ENCODE measurements at places on chromosomes 1 and 21.
A peak's percentile ranks its signal among the peaks of the same experiment; 100 is the strongest.

DNA sequence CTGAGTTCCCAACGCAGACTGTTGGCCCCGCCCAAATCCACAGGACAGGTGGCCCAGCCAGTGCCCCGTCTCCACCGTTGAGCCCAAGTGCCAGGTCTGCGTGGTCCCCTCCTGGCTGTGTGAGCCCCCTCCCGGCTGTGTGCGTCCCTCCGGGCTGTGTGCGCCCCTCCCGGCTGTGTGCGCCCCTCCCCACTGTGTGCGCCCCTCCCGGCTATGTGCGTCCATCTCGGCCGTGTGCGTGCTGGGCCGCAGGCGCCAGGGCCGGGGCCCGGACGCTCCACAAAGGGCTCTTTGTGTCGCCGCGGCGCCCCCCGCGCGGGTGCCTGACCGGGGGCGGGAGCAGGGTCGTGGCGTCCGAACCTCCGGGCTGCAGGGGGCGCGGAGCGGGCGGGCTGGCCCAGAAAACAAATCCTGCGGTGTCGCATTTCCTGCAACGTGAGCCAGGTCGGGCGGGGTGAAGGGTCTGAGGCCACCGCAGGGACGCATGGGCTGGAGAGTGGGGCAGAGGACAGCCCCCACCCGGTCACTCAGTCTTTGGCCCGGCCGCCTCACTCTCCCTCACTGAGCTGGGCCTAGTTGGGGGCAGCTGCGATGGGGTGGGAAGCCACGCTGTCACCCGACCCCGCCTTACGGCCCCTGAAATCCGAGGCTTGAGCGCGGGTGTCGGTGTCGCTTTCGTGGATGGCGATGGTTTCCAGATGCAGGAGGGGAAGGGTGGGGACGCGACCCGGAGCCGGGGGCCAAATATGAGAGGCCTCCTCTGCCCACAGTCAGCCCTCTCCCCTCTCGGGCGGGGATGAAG is 18.8 kb downstream of the TNFRSF25 start:
- no peak for DNase-seq

DNA sequence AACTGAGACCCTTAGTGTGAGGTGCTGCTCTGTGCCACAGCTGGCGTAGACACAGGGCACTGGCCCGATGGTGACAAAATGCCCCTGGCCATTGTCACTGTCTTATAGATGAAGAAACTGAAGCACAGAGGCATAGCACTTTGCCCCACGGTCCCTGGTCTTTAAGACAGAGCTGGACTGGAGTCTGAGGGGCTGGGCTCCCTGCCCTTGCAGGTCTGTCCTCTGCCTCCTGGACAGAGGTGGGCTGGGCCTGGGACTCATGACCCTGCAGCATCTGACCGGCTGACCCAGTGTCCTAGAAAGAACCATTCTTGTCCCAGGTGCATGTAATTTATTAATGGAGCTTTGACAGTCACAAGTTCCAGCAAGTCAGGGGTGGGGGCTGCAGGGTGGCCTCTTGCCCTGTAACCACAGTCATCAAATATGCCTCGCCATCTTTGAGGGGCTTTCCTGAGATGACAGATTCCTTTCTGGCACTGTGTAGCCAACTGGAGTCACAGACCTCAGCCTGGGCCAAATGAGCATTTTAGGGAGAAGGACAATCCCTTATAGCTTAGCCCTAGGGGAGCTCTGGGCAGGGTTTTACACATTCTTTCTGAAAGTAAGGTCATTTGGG is 6.1 kb downstream of the SLFNL1 start:
- no peak for DNase-seq

GRCh38 chr1:110872366-110872744 is 593 bp upstream of the CD53 start:
- DNase-seq, result no peak

DNA sequence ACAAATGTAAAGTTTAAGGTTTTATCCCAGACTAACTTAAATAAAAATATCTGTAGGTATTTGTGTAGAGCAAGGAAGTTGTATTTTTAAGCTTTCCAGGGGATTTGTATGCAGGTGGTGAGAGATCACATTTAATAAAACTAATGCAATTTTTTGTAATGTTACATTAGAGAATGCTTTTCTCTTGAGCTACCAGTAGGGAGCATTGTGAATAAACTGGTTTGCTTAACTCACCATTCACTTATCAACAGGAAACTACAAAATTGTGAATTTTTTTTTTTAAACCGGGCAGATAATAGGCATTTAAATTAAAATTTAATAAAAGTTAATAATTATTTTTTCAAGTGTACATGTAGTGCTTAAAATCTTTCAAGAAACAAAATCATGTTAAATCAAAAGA is 78.6 kb downstream of the IVNS1ABP start:
- peak; percentile 47 for DNase-seq

GRCh38 chr1:42913426-42914091 is 45.1 kb downstream of the SLC2A1 start:
- peak; percentile 82 for DNase-seq

DNA sequence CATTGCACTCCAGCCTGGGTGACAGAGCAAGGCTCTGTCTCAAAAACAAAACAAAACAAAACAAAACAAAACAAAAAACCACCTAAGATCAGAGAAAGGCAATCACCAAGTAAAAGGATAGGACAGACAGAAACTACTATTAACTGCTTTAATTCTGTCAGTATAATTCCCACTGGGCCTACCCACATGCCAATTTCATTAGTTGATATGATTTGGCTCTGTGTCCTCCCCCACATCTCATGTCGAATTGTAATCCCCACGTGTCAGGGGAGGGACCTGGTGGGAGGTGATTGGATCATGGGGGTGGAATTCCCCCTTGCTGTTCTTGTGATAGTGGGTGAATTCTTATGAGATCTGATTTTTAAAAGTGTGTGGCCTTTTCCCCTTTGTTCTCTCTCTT is 27.2 kb upstream of the CAPZB start:
- DNase-seq, result peak; percentile 74

DNA sequence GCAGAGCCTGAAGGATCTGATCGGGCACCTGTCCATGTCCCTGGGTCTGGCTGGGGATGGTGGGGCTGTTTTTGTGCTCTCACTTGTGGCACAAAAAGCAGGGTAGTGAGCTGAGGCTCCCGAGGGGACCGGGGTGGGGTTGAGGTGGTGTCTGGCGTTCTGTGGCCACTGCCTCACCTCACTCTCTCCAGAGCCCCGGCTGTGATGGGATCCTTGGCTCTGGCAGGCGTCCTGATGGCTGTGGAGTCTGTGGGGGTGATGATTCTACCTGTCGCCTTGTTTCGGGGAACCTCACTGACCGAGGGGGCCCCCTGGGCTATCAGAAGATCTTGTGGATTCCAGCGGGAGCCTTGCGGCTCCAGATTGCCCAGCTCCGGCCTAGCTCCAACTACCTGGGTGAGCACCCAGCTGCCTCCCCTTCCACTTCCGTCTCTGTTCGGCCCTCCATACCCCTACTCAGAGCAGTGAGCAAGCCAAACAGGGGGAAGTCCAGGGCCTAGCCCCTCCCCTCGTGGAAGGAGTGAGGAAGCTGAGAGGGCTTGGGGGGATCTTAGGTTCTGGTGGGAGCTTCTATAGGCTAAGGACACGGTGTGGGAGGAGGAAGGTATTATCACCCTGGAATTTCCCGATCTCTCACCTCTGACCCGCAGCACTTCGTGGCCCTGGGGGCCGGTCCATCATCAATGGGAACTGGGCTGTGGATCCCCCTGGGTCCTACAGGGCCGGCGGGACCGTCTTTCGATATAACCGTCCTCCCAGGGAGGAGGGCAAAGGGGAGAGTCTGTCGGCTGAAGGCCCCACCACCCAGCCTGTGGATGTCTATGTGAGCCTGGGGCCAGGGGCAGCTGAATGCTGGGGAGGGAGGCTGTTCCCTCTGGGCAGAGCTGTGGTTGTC is 7.0 kb downstream of the ADAMTSL4 start:
- no peak for DNase-seq

GRCh38 chr1:113035086-113035485 is 37.9 kb upstream of the LRIG2 start:
- DNase-seq, result no peak

- no peak for DNase-seq
These were observed 30.7 kb upstream of the TARBP1 start for GRCh38 chr1:234509457-234510328.

DNA sequence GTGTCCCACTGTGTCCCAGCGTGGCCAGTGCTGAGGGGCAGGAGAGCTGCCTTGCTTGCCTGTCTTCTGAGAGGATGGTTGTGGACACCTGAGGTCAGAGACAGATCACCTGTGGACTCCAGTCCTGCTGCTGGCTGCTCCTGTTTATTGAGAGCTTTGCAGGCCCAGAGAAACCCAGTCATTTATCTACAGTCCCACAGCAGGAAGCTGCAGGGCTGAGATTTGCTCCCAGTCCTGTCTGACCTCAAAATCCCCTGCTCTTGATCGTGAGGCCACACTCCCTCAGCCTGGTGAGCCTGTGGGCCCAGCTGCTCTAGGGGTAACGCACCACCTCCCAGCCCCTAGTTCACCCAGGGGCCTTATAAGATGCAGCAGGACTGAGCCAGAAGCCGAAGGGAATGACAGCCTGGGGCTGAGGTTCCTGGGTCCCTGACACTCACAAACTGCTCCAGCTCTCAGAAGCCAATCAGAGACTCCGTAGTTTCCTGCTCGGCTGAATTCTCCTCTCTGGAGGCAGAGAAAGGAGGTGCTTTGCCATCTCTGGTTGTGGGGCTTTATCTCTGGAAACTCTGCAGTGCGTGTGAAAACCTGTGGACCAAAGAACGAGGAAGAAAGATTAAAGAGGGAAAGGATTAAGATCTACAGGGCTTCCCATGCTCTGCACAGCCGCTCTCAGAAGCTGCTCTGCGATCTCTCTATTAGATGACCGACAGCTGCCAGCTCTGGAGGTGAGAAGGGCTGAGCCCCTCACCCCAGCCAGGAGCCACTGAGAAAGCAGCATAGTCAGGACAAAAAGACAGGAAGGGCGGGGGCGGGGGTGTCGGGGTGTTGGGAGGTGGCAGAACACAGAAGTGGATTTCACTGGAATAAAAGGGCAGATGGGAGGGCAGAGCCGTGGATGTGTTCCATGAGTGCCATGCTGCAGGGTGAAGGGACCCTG is 39.1 kb downstream of the UBIAD1 start:
- no peak for DNase-seq

DNA sequence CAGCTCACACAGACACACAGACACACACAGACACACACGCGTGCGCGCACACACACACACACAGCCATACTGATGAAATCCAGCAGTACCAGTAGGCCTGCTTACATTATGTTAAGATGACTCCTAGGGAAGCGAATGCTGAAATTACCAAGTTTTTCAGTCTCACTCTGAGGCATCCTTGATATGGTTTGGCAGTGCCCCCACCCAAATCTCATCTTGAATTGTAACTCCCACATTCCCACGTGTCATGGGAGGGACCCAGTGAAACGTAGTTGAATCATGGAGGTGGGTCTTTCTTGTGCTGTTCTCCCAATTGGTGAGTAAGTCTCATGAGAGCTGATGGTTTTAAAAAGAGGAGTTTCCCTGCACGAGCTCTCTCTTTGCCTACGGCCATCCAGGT is 64.1 kb downstream of the TIAM1 start:
- DNase-seq, result peak; percentile 37

DNA sequence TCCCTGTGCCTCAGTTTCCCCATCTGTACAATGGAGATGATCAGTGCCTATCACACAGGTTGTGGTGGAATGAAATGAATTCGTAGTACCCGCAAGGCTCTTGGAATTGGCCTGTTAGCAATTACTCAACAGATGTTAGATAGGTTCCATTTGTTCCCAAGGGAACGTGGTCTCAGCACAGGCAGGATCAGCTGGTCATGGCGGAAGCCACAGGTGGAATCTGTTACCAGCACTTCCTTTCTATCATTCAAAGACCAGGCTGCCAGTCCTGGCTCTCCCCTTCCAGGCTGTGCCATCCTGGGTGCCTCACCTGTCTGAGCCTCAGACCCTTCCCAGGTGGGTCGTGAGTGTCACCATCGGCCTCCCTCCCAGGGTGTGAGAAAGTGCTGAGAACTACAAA is 61.5 kb downstream of the FBXO2 start:
- DNase-seq, result no peak

GRCh38 chr1:24955161-24955560 is 25.1 kb upstream of the RUNX3 start:
- DNase-seq, result peak; percentile 83

DNA sequence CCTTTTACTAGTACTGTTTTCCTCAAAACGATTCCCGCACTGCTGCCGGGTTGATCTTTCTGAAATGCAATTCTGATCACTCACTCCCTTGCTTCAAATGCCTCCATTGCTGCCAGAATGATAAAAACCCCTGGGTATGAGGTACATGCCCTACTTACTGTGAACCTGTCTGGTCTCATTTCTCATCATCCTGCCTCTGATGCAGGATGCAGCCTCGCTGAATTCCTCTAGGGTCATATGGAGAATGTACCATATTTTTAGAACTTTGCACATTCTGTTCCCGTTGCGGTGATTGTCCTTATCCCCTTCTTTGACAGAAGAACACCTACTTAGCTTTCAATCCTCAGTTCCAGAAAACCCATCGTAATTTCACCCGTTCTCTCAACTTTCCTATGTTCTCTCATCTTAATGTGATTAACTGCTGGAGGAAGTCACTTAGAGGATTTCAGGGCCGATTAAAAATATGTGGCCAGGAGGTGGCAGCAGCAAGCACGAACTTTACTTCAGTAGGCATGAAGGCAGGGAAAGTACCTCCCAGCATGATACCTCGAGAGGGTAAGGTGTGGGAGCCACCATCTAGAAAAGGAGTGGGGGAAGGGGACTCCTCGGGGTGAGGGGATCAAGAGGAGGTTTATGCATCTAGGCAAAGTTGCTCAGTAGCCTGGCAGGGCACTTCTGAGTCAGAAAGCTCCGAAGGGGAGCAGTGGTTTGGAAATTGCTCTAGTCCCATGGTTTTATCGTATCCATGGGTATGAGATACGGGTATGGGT is 361.5 kb upstream of the ZP4 start:
- DNase-seq, result peak; percentile 33

GRCh38 chr1:26483980-26484379 is 11.7 kb downstream of the HMGN2 start:
- DNase-seq, result peak; percentile 54

DNA sequence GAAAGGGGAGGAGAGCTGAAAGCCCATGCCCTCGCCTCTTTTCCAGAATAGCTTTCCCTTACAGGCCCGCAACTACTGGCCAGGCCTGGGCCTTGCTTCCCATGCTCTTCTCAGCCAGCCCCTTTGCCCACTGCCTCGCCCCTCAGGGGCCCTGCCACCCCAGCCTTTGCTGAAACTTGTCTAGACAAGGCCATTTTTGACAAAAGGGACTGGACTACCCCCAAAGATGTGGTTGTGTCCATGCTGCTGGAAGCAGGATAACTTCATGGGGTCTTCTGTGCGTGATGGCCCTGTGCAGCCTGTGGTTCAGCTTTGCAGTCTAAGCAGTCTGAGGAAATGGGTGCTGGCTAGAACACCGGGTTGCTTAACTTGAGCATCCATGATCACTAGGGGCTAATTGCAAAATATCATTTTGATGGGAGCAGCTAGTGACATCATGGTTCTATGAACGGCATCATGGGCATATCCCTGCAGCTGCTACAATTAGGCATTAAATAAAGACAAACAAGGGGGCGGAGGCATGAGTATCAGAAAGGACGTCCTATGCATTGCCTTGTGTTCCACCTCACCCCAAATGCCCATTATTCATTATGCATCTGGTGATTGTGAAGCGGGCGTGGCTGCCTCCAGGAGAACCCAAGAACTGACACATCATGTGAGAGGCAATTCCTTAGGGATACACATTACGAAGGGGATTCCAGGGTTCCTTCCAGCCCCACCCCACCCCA is 36.8 kb downstream of the NTPCR start:
- no peak for DNase-seq

- DNase-seq, result no peak
These were observed 28.4 kb upstream of the KIAA0040 start for GRCh38 chr1:175220853-175221556.

- DNase-seq, result no peak
These were observed 437.9 kb downstream of the MATN1 start for GRCh38 chr1:30285501-30285932.

- peak; percentile 60 for DNase-seq
These were observed 46.2 kb upstream of the DAB1 start for GRCh38 chr1:57470036-57470435.

GRCh38 chr21:24045775-24046215 is 1561.5 kb downstream of the MRPL39 start:
- DNase-seq, result peak; percentile 99
